ENCODE measurements at places on chromosomes 16 and 17. TPM values are rescaled to one million over a fixed set of nuclear protein-coding genes. Genes with fewer than 3 reads are reported as not detected.

NPIPA7 gene
- total RNA-seq = 20.1 TPM

GRCh38 chr16:66842765-66843164, 1.4 kb upstream of the CA7 start:
- H3K4me1 ChIP-seq = peaks cover 7% of the 10 kb centered on the region
- peaks cover 6% of the 10 kb centered on the region for H3K36me3 ChIP-seq
- H3K27ac ChIP-seq = peak overlapping the region; percentile 7
- peak; percentile 74 for DNase-seq
- H3K27me3 ChIP-seq = peaks cover 22% of the 10 kb centered on the region
- no peak overlapping the region for H3K4me3 ChIP-seq

DNA sequence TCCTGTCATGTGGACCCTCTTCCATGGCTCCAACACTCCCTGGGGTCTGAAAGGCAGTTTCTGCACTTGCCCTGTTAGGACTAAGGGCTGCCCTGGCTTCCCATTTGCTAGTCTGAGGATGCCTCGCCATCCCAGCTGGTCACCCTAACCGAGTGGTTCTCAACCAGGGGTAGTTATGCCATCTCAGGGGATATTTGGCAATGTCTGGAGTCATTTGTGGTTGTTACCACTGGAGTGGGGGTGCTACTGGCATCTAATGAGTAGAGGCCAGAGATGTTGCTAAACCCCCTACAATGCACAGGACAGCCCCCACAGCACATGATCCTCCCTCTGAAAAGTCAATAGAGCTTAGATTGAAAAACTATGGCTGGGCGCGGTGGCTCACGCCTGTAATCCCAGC, 26.9 kb upstream of the CDH1 start:
- H3K36me3 ChIP-seq = no peaks in the 10 kb centered on the region
- no peak overlapping the region for H3K27ac ChIP-seq
- H3K4me3 ChIP-seq = no peak overlapping the region
- no peaks in the 10 kb centered on the region for H3K27me3 ChIP-seq

DNA sequence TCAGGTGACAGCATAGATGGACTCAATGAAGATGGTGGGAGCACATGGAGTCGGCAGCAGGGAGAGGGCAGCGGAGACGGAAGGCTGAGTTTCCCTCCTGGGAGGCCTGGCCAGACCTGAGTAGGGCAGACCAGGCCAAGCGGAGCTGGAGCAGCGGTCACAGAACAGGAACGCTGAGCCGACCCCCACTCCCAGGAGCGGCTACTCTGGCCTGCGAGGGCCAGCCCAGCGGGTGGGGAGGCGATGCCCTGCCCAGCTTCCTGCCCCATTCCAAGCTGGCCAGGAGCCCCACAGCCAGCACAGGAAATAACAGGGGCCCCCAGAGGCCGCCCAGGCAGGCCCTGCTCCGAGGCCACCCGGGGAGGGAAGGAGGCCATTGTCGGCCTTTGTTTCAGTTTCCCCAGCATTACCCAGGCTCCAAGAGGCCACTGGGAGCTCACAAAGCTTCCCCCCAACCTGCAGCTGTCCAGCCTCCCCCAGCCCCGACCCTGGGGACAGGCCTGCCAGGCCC, 79.8 kb downstream of the ZNF423 start:
- no peak overlapping the region for H3K4me3 ChIP-seq
- no peaks in the 10 kb centered on the region for H3K27me3 ChIP-seq
- no peak for DNase-seq
- no peak overlapping the region for H3K27ac ChIP-seq
- no peaks in the 10 kb centered on the region for H3K36me3 ChIP-seq
- H3K4me1 ChIP-seq = no peaks in the 10 kb centered on the region

DNA sequence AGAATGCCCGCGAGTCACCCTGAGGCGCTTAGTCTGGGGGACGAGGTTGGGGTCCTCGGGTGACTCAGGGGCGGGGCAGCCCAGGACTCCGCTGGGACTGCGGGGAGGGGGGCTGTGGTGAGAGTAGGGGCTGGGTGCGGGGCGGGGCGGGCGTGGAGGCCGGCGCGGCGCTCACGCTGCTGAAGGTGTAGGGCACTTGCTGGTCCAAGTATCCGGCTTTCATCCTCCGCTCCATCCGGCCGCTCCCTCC, 832 bp downstream of the ETV4 start:
- no peaks in the 10 kb centered on the region for H3K27me3 ChIP-seq
- H3K36me3 ChIP-seq = no peaks in the 10 kb centered on the region
- peak overlapping the region; percentile 86 for H3K4me3 ChIP-seq

Data from MCF 10A (cell line).